Endodermal cell (in vitro differentiated cells): ENCODE measurements at places on chromosomes 2 and 18.
A peak's percentile ranks its signal among the peaks of the same experiment; 100 is the strongest.

DNA sequence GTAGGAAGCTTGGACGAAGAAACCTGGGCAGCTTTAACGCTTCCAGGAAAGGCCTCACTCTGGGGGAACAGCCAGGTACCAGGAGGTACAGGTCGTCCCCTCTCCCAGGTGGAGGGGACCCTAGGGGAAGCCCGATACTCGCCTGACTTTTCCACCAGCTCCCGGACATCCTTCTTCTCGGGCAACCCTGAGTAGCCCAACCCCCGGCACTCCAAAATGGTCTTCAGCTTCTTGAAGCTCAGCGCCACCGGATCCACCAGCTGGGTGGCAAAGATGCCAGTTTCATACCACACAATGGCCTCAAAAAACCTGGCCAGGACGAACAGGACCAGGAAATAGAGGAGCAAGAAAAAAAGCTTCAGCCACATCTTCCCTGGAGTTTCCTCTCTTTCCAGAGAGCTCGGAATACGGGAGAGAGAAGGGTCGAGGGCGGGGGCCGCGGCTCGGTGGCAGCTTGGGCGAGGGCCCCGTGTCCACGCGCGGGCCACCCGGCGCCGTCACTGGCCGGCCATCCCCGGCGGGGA lies 1.1 kb downstream of the RNF103 start:
- DNase-seq, result peak; percentile 71

GRCh38 chr2:69205076-69205475 lies 182.0 kb downstream of the GFPT1 start:
- no peak for DNase-seq

- no peak for DNase-seq
Measured at GRCh38 chr2:59684116-59684770, 869.2 kb downstream of the BCL11A start.

GRCh38 chr18:25459814-25460213 lies 107.8 kb upstream of the ZNF521 start:
- DNase-seq, result no peak

DNA sequence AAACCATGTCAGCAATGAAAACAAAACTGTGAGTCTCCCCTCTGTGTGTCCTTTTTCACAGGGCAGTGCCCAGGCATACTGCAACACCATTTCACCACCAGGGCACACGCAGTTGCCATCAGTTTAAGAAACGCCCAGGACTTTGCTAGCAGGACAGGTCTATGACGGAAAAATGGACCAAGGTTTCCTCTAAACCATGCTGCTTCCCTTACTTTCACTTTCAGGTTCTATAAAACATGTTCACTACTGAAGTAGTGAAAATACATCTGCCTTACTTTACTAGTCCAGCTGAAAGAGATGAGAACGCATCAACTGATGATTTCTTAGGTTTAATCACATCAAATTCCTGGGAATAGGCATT lies 110.5 kb downstream of the TCF4 start:
- no peak for DNase-seq

- no peak for DNase-seq
Measured at GRCh38 chr2:117190856-117191559, 623.5 kb upstream of the DDX18 start.

GRCh38 chr2:210226223-210226622 lies 976 bp upstream of the ACADL start:
- no peak for DNase-seq

- no peak for DNase-seq
Measured at GRCh38 chr2:133526530-133527300, 41.5 kb downstream of the NCKAP5 start.

DNA sequence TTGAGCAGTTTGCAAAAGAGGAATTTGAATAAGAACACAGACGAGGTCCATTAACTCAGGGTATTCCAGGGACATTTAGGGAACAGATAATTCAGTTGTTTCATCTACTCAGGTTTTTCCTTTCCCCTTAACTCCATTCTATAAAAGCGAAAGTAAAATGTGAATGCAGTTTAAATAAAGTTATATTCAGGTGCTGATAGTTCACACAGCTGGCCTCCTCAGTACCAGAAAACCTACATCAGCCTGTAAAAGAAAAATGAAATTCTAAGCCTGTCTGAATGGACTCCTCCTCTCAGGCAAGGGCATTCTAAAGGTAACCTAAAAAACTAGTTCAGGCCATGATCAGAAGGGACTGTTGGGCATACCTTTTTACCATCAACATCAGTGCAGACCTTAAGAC lies 873.8 kb downstream of the SUCLG1 start:
- DNase-seq, result no peak

GRCh38 chr2:140667203-140667602 lies 1463.6 kb downstream of the LRP1B start:
- no peak for DNase-seq

DNA sequence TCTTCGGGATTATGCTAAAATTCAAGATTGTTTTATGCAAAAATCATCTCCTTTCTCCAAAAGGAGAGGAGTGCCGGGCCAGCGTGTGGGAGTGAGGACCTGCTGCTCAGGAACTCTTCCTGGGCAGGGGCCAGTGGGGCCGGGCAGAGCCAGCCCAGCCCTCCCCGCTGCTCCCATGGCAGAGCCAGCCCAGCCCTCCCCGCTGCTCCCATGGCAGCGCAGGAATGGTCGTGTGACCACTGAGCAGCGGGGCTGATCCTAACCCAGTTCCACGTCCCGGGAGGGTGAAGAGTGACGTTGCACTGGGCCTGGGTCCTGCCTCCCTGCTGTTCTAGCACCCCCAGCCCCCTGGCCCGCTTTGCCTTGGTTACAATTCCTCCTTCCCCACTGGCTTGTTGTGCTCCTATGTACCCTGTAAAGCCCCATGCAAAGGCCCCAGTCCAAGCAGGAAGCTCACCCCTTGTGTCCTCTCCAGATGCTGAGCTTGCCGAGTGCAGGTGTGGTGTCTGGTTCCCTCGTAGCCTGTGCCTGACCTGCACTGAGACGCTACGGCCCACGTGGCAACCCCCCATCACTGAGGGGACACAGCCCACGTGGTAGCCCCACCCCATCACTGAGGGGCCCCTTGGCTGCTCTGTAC lies 11.4 kb upstream of the NEU4 start:
- no peak for DNase-seq

GRCh38 chr2:219274361-219274921 lies 4.7 kb upstream of the DNAJB2 start:
- peak; percentile 89 for DNase-seq

DNA sequence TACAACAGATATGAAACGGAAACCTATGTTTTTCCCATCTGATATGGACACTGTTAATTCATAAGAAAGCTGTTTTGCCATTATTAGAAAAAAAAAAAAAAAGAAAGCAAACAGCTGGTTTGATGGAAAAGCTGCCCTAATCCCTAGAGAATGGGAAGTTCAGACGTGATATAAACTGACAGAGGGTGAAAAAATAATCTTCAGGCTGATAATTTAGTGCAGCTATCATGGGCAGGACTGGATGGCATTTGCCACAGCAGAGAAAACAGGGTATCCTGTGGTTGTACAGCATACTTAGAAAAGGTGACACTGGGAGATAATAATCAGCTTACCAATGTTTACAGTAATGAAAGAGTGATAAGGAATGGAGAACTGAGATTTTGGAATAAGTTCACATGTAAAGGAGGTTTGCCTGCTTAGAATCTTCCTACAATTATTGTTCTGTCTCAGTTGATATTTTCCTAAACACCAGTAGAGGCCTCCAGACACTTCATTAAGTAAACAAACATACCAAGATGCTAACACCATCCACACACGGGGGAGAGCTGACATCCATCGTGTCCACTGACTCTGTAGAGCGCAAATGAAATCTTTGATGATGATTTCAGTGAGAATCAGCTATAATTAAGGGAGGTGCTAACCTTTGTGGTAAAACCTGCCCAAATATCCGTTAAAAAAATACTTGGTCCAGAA lies 211.6 kb upstream of the MMADHC start:
- DNase-seq, result no peak

DNA sequence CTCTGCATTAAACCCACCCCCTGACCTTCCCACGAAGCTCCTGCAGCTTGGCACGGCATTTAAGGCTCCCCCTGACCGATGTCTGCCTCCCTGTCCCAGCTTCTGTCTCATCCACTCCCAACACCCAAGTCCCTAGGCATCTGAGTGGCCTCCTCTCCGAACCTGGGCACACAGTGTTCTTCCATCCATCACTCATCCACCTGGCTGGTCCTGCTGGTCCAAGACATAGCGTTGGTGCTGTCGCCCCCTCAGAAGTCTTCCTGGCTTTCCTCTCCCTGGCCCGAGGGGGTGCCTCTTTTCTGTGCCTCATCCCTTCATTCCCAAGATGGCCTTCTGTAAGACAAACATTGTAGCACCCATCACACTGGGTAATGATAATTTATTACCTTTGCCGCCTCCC lies 323.6 kb downstream of the GBX2 start:
- no peak for DNase-seq

DNA sequence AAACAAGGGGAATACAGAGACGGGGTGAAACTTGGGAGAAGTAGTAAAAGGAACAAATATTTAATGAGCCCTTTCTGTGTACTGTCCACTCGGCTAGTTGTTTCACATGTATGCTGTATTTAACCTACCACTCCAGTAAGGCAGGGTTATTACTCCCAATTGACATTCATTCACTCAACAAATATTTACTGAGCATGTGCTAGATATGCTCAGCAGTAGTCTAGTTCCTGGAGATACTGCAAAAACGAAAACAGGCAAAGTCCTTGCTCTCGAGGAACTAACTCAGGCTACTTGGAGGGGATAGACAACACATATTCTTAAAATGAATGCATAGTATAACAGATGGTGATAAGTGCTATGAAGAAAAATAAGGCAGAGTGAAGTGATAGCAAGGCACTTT lies 207.3 kb downstream of the SS18 start:
- no peak for DNase-seq
